ENCODE measurements at places on chromosomes 16 and 17.

DNA sequence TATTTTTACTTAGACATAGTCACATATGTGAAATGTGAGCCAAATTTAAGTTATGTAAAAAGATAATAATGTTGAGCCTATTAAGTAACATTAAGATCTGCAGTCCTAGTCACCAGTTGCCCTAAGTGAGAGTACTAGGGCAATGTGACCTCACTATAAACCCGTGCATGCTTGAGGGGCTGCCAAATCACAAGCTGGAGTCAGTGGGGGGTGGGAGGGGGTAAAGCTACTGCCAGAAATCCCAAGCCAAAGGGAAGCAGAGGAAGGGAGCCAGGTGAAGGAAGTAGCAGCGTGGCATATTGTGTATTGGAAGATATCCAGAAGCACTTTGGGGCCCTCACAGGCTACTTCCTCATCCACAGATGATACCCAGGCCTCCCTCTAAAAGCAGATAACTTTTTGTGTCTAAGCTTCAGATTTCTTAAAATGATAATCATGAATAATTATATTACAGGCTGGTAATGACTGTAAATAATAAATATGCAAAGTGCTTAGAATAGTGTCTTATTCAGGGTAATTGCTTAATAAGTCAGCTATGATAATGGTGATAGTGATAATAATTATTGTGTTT is 134.1 kb downstream of the CA10 start:
- no peak for DNase-seq

DNA sequence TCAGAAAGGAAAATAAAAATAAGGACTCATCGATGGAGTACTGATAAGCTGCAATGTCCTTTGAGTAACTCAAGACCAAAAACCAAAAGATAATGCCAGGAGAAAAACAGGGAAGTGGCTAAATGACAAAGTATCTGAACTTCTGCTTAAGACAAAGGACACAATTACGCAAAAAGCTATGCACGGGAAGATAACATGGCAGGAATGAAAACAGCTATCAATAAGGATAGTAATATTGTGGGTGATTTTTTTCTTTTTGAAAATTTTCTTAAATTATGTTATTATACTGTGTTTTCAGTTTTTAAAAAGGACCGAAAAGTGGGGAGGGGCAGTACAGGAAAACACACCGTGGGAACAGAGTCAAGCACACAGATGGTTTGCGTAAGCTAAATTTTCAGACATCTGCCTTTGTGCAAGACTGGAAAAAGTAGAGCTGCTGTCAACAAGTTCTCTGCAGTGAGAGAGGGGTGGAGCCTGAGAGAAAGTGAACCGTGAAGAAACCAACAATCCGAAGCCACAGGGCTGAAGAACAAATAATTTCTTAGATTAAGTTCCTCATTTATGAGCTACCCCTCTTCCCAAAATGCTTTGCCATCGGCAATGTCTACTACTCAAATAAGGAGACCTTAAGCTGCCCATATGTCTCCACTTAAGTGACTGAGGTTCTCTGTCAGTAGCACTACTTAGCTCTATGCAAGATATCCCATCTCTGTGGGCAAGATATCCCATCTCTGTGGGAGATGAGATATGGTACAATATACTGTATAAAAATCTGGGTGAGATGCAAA is 99.9 kb upstream of the CORO6 start:
- DNase-seq, result no peak

- DNase-seq, result no peak
These were observed 148.4 kb downstream of the TOX3 start for GRCh38 chr16:52398491-52398960.

GRCh38 chr17:68657166-68657565 is 56.0 kb upstream of the FAM20A start:
- no peak for DNase-seq

- DNase-seq, result no peak
These were observed 98.1 kb upstream of the DNAH17 start for GRCh38 chr17:78675316-78675616.

DNA sequence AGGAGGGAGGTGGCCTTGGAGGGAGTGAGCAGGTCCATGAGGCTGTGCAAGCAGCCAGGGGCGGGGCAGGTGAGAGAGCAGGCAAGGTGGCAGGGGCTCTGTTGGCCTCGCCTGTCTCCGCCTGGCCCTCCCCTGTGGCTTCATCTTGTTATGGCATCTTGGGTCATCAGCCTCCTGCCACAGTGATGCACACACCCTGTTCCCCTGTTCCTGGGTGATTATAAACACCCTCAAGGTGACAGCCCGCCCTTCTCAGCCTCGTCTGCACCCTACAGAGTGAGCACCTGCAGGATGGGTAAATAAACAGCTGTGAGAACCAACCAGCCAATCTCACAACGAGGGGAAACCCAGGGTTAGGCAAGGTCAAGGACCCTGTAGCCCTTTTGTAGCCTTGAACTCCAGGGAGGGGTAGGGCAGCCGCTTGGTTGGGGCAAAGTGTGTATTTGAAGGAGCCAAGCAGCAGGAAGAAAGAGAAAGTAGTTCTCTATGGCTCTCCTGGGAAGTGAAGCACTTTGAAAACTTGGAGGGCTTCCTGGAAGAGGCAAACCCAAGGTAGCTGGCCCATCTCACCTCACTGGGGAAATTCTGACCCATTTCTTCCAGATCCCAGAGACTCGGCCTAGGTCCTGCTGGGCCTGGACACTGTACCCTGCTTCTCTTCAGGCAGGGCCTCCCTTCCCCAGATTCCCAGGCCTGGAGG is 60.6 kb downstream of the NT5M start:
- DNase-seq, result no peak

GRCh38 chr16:58365623-58366022 is 26.6 kb upstream of the GINS3 start:
- DNase-seq, result no peak

DNA sequence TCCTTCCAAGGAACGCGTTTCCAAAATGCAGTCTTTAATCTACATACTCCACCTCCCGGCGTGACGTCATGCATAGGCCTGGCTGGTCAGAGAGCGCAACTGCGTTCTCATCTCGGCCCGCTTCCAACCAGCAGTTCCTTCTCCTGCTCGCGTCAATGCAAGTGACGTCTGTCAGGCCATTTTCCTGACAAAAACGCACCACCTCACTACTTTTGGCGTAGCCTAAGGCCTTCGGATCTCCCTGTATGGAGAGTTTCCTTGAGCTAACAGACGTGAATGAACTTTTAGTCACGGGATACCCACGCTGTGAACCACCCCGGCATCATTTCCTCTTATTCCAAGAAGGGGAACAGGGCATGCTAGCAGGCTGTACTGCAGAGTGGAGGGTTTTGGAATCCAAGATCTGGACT is 25.0 kb downstream of the TEX14 start:
- peak; percentile 41 for DNase-seq

DNA sequence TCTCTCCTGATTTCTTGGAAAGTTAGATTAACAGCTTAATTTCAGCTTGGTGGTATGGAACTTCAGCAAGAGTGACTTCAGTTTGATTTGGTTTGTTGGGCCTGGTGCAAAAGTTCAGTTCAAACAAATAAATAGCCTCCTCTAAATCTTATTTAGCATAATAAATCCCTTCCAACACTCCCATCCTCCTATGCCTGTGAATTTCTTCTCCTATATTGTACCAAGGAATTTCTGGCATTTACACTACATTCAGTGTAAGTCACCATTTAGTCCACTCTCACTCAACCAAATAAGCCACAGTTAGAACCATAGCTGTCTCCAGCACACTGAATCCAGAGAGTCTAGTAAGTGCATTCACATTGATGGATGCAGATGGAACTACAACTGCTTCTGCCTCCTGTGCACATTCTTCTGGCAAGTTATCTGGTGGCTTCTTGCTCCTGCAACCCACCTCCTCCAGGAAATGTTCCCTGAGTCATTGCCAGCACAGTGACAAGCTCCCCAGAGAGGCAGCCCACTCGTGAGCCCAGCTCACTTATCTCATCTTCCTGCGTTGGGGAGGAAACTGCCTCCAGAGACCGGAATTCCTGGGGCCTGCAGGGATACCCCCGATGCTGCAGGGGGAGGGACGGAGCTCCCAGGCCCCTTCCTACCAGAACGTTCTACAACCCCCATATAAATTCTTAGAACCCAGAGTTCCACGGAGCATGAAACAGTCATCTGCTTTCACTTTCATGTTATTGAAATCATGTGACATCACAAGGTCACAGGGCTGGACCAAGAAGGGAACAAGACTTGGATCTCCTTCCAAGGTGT is 318.3 kb downstream of the PHKB start:
- peak; percentile 43 for DNase-seq

DNA sequence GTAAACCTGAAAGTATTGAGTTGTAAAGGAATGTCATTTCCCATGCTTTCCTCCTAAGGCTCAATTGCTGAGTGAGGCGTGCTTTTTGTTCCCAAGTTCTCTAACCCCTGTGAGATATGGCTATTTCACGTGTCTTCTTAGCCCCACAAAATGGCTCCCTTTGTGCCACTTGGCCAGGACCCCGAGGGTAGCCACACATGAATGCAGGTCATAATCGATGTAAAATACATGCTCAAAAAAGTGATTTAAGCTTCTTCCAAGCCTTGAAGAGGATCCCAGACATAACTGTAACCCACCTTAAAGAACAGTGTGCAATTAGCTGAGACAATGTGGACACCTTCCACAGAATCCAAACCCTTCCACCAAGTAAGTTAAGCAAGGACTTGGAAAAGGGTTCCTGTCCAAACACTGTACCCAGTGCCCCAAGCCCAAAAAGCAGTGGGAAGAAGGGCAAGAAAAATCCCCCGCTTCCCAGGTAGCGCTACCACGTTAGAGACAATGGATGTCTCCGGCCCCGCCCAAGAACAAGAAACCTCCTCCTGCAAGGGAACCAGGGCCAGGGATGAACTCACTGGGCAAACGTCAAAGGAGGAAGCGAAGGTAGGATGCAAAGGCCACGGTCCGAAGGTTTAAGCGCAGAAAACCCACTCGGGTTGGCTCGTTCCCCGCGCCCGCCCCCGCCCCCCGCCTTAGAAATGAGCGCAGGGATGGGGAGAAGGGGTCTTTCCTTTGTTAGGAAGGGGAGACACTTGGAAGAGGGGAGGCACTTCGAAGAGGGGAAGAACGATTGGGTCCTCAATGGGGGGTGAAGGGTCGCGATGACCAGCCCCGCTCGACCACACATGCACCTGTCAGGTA is 1.2 kb downstream of the JPT1 start:
- DNase-seq, result peak; percentile 54

GRCh38 chr16:59046335-59046734 is 312.2 kb upstream of the GOT2 start:
- no peak for DNase-seq

DNA sequence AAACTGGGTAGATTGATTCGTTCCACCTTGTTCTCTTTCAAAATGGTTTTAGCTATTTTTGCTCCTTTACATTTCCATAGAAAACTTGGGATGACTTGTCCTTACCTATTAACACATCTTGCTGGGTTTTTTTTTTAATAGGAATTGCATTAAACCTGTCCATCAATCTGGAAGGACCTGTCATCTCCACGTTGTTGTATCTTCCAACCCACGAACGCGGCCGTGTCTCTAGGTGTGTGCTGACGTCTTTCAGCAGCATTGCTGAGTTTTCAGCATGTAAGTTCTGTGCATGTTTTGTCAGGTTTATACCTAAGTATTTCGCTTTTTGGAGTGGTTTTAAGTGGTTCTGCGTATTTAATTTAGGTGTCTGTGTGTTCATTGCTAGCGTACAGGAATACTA is 60.4 kb upstream of the GNG13 start:
- DNase-seq, result no peak

GRCh38 chr17:77901481-77901880 is 57.0 kb upstream of the TNRC6C start:
- DNase-seq, result no peak

DNA sequence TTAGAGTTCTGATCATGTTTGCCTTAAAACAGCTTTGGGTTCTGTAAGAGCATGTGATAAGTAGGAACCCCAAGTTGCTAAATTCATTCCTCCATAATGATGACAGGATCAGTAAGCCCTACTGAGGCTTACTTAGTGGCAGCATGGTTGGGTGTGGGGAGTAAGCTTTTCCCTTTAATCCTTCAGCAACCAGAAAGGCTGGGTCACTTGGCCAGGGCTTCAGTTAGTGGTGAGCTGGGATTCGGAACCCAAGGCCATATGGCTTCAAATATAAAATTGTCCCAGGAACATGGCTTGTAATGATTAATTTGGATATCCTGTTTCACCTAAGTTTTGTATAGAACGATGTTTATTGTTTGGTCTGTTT is 850 bp downstream of the GINS3 start:
- DNase-seq, result no peak

All from activated T-cell treated with anti-CD3 and anti-CD28 coated beads, Interleukin-2, amount 50 U/mL, for 24 hours (primary cell).